GM13977 (cell line): ENCODE measurements at places on chromosomes 5 and 9.

DNA sequence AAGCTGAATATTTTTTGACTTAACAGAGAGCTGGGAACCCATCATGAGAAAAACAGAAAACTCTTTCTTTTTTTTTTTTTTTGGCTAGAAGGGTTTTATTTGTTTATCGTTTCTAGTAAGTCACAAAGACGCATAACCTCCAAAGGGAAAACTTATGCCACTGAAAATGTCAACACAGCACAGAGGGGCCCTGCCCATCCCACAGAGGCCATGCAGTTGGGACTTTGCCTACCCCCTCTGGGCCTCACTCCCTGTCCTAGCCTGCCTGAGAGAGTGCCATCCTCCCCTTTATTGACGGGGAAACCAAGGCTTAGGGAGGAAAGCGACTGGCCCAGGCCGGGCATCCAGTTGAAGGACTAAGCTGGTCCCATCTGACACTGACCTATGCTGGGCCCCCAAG lies 74.7 kb downstream of the VAV2 start:
- DNase-seq = no peak

- DNase-seq = no peak
These were observed 46.3 kb upstream of the TNFSF15 start for GRCh38 chr9:114852050-114852594.

- no peak for DNase-seq
These were observed 158.6 kb downstream of the MELK start for GRCh38 chr9:36731068-36731956.

GRCh38 chr9:72924154-72924790 lies 28.6 kb downstream of the ALDH1A1 start:
- no peak for DNase-seq

- no peak for DNase-seq
These were observed 166.1 kb upstream of the ADRA1B start for GRCh38 chr5:159750226-159750625.

GRCh38 chr9:71518045-71518827 lies 250.1 kb downstream of the CEMIP2 start:
- DNase-seq = no peak
